T1000 (cell line): ENCODE measurements at places on chromosomes 3 and 15.

DNA sequence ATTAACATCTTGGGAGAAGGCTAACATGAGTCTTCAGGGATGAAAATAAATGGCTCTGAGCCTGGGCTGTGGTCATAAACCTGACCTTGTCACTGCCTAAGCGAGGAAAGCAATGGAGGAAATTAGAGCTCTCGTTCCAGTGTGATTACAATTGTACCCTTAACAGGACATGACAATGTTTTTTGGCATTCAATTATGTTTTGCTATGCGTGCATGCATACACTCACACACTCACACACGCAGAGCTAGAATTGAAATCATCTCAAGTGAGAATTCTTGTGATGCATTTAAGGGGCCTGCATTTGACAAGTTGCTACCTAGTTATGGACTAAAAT lies 24.1 kb downstream of the ZNF80 start:
- no peak for DNase-seq

- no peak for DNase-seq
These were observed 212.4 kb downstream of the TLE3 start for GRCh38 chr15:69885173-69885955.

- DNase-seq: no peak
These were observed 829.3 kb upstream of the CFAP20DC start for GRCh38 chr3:59879031-59879581.

DNA sequence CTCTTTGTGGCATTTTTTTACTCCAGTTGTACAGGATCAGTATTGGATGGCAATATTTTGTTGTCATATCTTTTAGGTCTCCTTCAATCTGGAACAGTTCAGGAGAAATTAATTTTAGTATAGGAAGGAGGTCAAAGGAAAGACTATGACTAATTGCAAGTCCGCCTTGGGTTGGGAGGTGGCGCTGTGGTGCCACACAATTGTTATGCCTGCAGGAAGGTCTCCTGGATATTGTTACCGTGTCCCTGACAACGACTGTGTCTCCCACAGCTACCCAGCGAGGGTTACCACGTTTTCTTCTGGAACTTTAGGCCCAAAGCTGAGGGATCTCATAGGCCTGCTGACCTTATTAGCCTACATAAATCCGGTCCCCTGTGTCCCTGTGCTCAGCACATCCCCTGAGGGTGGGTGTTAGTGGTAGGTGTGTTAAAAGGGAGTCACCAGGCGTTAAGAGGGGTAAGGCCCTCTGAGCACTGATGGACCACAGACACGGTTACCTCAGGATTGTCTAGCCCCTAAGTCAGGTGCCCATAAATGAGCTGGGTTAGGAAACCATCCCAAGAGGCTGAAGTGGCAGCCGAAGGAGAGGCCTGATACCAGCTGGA lies 31.5 kb downstream of the KCNAB1 start:
- peak; percentile 49 for DNase-seq

- no peak for DNase-seq
These were observed 44.4 kb upstream of the OTOL1 start for GRCh38 chr3:161452179-161452578.

DNA sequence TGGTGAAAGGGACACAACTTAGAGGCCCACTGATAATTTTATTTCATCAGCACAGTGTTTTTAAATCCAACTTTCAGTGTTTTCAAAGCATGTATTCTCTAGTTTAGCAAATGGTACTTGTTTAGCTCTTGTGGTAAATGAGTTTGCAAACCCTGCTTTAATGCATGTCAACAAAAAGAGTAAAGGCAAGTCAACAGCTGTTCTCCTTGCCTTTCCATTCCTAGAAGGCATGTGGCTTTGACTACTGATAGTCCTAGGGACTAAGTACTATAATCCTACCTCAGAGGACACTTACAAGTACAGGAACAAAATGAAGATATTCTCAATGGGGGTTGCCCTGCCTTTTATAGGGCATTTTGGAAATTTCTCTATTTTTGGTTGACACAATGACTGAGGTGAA lies 13.1 kb downstream of the NPTN start:
- no peak for DNase-seq
